NCI-H187 (cell line): ENCODE measurements at places on chromosomes 16 and 17.

DNA sequence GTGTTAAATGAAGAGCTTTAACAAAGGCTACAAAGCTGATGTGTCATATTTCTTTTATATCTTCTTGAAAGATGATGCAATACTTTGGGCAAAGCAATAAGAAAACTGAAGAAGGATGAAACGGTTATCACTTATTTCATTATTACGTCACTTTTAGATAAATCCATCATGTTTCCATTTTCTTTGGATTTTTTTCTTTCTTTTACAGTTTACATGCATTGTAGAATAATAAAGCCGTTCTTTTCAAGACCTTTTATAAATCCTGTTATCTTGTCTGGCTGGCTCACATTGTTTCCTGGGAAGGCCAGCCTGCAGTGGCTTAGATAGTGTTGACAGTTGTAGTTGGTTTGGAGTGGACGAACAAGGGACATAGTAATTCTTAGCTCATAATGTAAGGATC lies 28.9 kb downstream of the TANC2 start:
- no peak for DNase-seq

- DNase-seq = no peak
Observed at GRCh38 chr16:57988929-57989328, 11.5 kb downstream of the ZNF319 start.

- DNase-seq = no peak
Observed at GRCh38 chr16:56109994-56110393, 81.3 kb upstream of the GNAO1 start.

GRCh38 chr17:37047631-37048104 lies 98.9 kb downstream of the AATF start:
- peak; percentile 45 for DNase-seq
